ENCODE measurements at places on chromosomes 11 and 22. TPM values are rescaled to one million over a fixed set of nuclear protein-coding genes. Genes with fewer than 3 reads are reported as not detected.

PGA3 gene
- polyA plus RNA-seq: 0.99 TPM

CARNS1 gene
- polyA plus RNA-seq: 0.07 TPM

SLC16A8 gene
- 0.11 TPM for polyA plus RNA-seq

OR6T1 gene
- not detected for polyA plus RNA-seq

UPB1 gene
- polyA plus RNA-seq: not detected

DUSP8 gene
- 2.1 TPM for polyA plus RNA-seq

SMIM38 gene
- polyA plus RNA-seq: 0.10 TPM

CD3G gene
- polyA plus RNA-seq: not detected

MYOD1 gene
- polyA plus RNA-seq: not detected

AGBL2 gene
- 2.2 TPM for polyA plus RNA-seq

FAM111B gene
- 2.7 TPM for polyA plus RNA-seq

UCP2 gene
- polyA plus RNA-seq: 4.7 TPM

INPP5J gene
- polyA plus RNA-seq: 0.91 TPM

KRTAP5-11 gene
- not detected for polyA plus RNA-seq

SLC2A11 gene
- 7.2 TPM for polyA plus RNA-seq

CCT8L2 gene
- polyA plus RNA-seq: not detected

CLTCL1 gene
- 6.6 TPM for polyA plus RNA-seq

GPR83 gene
- polyA plus RNA-seq: 0.02 TPM

- no peak for DNase-seq
These were observed 11.9 kb downstream of the CLPB start for GRCh38 chr11:72422414-72422813.

- no peak for DNase-seq
These were observed 39.1 kb upstream of the GRAMD4 start for GRCh38 chr22:46580940-46581537.

GRCh38 chr22:31230871-31231621 is 18.9 kb downstream of the LIMK2 start:
- DNase-seq: peak; percentile 53

- DNase-seq: peak; percentile 89
These were observed 27.6 kb upstream of the APLP2 start for GRCh38 chr11:130042093-130042591.

DNA sequence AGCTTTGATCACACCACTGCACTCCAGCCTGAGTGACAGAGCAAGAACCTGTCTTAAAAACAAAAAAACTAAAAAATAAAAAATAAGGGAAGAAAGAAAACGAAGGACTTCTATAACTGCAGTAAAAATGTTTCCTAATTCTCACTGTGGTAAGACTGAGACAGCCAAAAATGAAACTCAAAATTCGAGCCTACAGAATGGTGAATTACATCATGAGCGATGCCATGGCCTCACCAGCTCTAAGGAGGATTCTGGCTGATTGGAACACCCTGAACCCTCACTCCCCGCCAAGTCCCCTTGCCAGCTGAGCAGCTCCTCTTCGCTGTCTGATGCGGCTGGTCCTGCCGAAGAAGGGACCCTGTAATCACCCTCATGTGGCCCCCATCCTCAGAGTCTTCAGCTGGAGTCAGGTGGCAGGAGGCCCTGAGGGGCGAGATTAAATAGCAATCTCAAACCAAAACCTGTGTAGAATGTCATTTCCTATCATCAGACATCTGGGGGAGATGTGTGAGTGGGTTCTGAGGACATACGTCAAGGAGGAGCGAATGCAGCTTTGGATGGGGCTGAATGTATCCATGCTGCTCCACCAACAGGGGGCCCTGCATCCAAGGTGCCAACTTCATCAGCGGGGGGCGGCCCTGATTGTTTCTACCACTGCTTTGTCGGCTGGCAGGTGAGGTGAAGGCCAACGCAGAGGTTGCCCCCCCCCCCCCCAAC is 29.2 kb downstream of the PDGFB start:
- no peak for DNase-seq

GRCh38 chr22:36966851-36967540 is 52.3 kb downstream of the TST start:
- no peak for DNase-seq

GRCh38 chr22:49663823-49664222 is 163.8 kb downstream of the BRD1 start:
- no peak for DNase-seq

DNA sequence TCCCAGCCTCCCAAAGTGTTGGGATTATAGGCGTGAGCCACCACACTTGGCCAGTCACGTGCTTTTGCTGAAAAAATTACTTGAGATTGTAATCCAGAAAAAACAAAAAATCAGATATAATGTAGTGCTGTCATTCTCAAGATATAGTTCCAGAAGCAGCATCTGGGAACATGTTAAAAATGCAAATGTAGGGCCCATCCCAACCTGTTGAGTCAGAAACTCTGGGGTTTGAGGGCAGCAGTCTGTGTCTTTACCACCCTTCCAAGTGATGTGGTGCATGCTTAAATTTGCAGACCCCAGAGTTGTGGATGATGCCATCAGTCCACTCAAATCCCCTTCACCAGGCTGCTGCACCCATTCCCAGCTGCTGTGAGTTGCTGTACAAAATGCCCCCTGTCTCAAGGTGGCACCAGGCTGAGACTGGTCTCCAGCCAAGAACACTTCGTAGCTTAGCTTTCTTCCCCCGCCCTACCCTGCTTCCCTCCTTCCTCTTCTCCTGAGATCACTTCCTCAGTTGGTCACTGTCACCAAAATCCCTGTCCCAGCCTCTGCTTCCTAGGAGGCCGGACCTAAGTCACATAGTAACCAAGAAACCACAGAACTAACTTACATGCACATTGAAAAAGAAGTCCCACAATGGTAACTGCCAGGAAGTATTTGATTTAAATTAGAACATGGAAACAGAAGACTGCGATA is 18.2 kb upstream of the ARRB1 start:
- no peak for DNase-seq

GRCh38 chr22:44639891-44640617 is 62.0 kb upstream of the PRR5 start:
- DNase-seq: no peak

DNA sequence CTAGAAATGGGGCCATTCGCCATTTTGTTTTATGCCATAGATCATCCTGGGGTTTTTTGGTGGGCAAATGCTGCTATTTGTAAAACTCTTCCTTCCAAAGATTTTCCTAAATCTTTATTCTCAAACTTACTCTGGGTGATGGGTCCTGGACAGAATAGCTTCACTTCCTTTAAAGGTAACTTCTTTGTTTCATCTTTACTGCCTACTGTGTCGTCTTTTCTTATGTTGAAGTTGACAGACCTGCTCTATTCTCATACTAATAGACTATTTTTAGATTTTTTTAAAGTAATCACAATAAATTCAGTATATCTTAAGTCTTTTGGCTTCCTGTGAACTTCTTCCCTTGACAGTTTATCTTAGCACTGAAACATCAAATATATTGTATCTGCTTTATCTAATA is 98.6 kb downstream of the YAP1 start:
- no peak for DNase-seq

- DNase-seq: no peak
These were observed 45.6 kb downstream of the GLYAT start for GRCh38 chr11:58685973-58686722.

DNA sequence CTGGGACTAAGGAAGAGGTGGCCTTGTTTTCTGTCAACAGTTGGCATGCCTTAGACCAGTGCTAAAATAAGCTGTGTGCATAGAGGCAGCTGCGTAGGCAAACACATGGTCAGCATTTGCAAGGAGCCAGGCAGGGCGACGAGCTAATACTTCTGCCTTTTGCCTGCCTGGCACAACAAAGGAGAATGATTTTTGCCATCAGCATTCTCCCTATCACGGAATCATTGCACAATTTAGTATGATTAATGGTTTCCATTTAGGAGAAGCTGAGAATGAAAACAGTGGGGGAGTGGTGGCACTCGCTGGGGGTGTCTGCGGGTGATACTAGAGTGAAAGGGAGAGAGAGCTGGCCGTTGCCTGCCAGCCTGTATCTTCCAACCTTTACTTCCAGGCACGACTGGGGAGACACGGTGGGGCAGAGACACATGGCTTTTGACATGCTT is 336.0 kb downstream of the CADM1 start:
- DNase-seq: no peak

- DNase-seq: no peak
These were observed 1.5 kb downstream of the APOL6 start for GRCh38 chr22:35649636-35650250.

- no peak for DNase-seq
These were observed 17.0 kb downstream of the THY1 start for GRCh38 chr11:119406005-119406404.

DNA sequence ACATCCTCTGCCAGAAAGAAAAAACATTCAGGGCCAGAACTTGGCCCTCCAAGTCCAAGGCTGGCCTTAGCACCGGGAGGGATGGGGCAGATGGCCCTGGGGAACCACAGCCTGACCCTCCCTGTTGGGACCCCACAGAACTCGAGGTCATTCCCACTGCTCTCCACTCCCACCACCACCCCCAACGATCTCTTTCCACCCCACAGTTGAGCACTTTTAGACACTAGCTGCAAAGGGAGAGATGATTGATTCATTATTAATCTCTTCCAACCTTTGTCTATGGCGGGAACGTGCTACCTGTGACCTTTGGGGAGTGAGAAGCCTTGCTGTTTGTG is 869.7 kb downstream of the BRD1 start:
- no peak for DNase-seq

GRCh38 chr11:119266063-119266462 is 50.9 kb downstream of the MCAM start:
- no peak for DNase-seq

GRCh38 chr22:18096823-18097222 is 13.8 kb upstream of the TUBA8 start:
- DNase-seq: no peak

- DNase-seq: no peak
These were observed 77.5 kb upstream of the CTSC start for GRCh38 chr11:88414981-88415413.

Measured in AG04450 (cell line).